ENCODE measurements at places on chromosomes 2 and 18.

DNA sequence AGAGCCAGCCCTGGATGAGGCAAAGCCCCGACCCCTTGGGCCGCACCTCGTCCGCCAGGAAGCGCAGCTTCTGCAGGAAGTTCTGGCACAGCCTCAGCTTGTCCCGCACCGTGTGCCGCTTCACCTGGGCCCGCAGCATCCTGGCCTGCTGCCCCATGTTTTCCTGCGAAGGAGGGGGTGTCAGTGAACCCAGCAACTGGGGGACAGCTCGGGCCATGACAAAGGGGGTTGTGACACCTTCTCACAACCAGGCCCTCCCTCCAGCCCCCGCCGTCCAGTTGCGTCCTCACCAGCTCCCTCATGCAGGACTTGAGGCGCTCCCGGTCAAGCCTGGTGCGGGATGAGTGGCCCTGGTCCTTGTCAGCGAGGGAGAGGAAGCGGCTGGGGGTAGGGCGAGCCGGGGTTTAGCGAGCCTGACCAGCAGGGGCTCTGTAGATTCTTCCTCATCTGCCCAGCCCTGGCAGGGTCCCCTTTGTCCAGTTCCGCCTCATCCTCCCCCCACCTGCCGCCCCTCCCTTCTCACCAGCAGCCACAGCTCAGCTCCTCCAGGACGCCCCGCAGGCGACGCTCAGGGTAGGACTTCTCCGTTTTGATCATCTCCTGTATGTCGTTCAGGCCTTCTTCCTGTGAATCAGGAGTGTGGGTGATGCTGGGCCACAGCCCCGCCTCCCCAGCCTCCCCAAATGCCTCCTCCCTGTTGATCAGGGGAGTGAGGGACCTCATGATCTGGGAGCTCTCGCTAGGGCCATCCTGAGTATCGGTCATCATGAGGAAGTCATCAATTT is 606 bp downstream of the OTOF start:
- no peak for DNase-seq

DNA sequence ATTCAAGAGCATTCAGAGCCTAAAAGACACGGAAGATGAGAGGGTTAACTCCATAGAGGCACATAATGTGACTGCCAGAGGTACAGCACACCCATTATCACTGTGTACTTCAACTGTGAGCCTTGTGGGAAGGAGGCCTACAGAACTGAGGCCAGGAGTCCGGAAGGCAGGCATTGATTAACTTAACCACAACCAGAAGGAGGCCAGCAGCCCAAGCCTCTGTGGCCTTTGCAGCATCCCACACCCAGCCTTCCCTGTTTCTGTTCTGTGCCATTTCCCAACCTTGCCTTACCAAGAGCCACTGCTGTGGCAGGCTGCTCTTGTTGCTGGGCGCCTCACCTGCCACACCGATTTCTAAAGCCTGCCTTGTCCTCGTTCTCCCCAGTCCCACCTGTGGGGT is 27.2 kb downstream of the SIGLEC15 start:
- no peak for DNase-seq

DNA sequence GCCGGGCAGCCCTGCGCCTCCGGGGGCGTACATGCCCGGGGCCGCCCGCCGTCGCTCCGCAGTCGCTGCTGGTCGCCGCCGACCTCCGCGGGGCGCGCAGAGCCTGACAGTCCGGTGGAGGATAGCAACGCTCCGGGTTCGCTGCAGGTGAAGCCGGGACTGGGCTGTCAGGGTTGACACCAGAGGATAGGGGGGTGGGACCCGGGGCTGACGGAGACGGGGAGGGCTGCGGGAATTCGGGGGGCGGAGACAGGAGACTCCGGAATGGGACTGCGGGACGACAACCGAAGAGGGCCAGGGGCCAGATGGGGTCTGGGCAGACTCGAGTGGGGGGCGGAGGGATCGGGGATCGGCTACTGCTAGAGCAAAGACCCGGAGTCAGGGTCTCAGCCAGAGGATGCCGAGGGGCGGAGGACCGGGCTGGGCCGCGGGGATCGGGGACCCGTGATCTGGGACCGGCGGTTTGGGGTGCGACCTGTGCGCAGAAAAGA is 403 bp downstream of the TMEM127 start:
- peak; percentile 13 for DNase-seq

DNA sequence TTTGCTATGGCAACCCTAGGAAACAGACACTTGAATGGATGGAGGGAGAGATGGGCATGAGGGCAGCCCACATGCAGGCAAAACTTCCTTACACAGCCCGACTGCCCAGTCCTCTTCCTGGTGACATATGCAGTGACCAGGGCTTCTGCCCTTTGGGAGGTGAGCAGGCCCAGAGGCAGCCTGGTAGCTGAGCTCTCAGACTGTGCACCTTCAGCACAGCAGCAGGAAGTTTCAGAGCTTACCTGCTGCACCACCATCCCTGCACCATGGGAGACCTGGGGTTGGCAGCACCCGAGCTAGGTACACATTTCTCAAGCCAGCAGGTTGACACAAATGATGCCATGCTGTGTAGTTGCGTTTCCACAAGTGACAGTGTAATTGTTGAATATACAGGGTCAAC is 97.6 kb upstream of the LMAN1 start:
- no peak for DNase-seq

- DNase-seq = no peak
These were observed 62.3 kb upstream of the NYAP2 start for GRCh38 chr2:225337183-225337582.

DNA sequence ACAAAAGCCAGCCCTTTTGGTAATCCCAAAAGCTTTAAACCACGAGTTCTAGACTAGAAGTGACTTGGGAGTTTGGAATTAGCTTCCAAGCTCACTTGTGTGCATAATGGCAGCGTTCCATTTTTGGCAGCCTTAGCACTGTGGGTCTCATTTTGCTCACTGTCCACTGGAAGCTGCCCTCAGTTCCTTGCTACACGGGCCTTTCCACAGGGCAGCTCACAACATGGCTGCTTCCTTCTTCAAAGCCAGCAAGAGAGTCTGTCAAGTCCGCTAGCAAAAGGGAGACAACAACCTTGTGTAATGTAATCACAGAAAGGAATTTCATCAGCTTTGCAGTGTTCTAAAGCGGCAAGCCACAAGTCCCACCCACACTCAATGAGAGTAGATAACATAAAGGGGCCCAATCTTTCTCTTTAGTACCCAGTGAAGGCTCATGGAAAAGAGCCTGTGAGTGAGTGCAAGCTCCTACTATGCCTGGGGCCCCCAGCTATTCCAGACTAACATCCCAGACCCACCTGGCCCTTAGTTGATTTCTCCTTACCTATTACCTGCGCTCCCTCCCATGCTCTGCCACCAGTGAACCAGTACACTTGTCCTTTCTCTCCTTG is 239.7 kb upstream of the FBXO11 start:
- DNase-seq = no peak

- no peak for DNase-seq
These were observed 143.4 kb downstream of the NDUFA10 start for GRCh38 chr2:239881561-239882320.

DNA sequence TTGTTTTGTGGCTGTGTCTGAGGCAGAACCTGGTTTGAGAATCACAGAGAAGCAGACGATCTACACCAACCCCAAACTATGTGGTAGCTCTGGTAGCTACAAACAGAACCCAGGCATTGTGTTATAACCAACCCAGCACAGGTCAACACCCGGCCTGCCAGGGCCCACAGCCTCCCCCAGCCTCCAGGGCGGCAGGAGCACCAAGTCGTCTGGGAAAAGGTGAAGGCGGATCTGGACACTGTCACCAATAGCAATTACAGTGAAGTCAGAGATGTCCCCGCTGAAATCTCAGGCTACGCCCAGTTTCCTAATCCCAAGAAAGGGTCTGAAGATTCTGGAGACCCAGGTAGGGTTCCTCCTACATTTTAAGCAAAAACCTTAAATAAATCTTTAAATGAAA is 3.6 kb downstream of the HJURP start:
- no peak for DNase-seq

Measured in stimulated activated CD8-positive, alpha-beta memory T cell treated with anti-CD3 and anti-CD28 coated beads, Interleukin-4, amount 100 ng/mL, for 1 hour (primary cell).